ENCODE measurements at places on chromosomes 12 and 14.

DNA sequence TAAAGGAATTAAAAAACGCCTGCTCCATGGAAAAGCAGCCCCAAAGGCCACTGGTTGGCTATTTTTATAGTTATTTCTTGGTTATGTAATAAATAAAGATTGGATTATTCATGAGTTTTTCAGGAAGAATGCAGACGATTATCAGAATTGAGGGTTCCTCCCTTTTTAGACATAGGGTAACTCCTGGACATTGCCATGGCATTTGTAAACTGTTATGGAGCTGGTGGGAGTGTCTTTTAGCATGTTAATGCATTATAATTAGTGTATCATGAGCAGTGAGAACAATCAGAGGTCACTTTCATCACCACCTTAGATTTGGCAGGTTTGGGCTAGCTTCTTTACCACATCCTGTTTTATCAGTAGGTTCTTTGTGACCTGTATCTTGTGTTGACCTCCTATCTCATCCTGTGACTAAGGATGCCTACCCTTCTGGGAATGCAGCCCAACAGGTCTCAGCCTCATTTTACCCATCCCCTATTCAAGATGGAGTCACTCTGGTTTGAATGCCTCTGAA is 728.7 kb downstream of the GALC start:
- DNase-seq, result no peak

DNA sequence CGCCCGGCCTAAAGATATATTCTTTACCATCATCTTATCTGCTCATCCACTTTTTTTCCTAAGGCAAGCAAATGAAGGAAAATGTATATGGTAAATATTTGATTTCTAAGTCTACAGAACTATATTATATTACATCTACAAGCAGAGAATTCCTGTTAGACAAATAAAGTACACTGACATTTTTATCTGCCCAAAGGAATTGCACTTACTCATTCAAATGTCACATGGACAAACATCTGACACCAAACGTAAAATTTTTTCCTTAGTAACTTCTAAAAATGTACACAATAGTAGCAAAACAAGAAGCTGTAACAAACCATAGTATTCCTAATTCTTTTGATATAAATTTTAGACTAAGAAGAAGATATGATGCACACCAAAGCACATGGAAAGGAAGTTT is 51.0 kb downstream of the SPPL3 start:
- no peak for DNase-seq

GRCh38 chr14:24235804-24236688 is 3.3 kb downstream of the GMPR2 start:
- no peak for DNase-seq

DNA sequence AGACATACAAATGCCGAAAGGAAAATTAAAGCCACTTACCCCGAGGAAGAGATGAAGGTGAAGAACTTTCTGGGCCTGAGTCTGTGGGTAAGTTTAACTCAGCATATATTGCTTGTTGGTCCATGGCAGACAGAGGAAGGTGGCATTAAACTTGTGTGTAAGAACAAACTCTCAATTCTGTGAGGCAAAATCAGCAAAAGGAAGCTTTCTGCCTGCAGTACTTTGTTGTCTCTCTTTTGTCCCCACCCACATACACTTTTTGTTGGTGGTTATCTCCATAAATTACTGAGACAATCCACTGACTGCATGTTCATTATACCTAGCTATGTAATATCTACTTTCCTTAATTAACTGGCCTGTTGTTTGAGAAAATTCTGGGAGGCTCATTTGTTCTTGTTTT is at the start of gene KLRB1:
Gene KLRB1, minus strand, starts transcription at position 201 of the 400 bp plus-strand sequence. Its CDS starts 77 bp downstream, at position 124.
- DNase-seq, result no peak
